Renal cortex interstitium (tissue), 15 donors: ENCODE measurements at places on chromosomes 3 and 15.

- peak; percentile 78 for DNase-seq
Observed at GRCh38 chr15:74614744-74615507, 710 bp upstream of the CLK3 start.

DNA sequence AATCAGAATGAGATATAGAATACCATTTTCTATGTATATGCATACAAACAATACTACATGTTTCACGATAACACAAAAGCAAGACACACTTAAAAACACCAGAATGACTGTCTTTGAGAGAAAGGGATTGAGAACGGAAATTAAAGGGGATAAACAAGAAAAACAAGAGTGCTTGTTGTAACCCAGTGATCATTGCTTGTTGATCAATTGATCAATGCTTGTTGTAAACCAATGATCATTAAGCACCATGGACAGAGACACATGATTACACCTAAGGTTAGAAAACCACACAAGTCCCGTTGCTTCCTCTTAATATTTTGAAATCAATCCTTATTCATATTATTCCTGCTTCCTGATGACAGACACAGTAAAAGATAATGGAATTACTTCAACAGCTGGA is 1.1 kb upstream of the OR4F15 start:
- DNase-seq = no peak

- DNase-seq = no peak
Observed at GRCh38 chr3:149369991-149370866, 7.2 kb downstream of the TM4SF1 start.

- DNase-seq = no peak
Observed at GRCh38 chr15:101070502-101071273, 151.5 kb downstream of the LRRK1 start.

GRCh38 chr3:182325213-182325950 is 467.9 kb upstream of the ATP11B start:
- no peak for DNase-seq

- DNase-seq = no peak
Observed at GRCh38 chr15:36447373-36447772, 132.1 kb upstream of the CDIN1 start.

DNA sequence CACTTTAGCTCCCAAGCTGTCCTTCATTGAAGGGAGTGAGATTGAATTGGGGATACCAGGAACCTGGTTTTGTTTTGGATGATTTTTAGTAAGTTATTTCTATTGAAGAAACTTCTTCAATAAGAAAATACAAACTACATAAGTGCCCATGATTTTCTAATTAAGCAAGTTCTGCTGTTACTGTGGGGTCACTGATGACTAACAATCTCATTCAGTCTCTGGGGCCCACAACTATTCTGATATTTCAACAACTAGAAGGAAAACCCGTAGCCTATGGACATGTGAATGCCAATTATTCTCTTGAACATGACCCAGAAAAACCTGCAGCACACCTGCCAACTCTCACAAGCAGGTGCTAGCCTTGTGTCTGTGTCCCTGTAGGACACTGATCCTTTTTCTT is 184.6 kb downstream of the DCLK3 start:
- DNase-seq = no peak

DNA sequence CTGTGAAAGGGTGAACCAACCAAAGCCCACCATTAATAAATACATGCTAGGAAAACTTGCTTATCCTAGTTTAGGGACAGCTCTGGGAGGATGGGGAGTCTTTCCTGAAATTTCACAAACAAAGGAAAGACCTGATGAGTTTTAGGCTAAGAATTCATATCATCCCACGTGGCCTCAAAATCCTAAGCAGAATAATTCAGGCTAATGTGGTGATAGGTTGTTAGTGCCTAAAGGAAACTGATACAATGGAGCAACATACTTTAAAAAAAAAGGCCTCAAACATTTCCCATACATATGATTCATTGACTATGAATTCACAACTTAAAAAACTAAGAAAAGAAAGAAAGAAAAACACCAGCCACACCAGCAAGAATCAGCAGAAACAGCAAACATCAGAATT is 126.9 kb upstream of the CNTN4 start:
- DNase-seq = no peak

DNA sequence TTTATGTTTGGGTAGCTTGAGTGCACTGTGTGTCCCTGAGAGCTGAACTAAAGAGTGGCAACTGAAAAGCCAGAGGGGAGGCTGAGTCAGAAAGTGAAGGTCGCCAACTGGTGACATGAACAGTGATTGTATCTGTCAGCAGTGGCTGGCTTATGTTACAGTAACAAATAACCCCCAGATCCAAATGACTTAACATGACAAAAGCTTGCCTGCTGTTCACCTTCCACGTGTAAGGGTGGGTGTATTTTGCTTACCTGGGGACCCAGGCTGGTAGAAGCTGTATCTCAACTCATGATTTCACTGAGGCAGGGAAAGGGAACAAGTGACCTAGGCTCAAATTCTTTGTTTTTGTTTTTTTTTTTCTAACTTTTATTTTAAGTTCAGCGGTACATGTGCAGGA is 147.3 kb downstream of the THSD4 start:
- DNase-seq = no peak

- no peak for DNase-seq
Observed at GRCh38 chr3:2908693-2909351, 201.4 kb downstream of the IL5RA start.

DNA sequence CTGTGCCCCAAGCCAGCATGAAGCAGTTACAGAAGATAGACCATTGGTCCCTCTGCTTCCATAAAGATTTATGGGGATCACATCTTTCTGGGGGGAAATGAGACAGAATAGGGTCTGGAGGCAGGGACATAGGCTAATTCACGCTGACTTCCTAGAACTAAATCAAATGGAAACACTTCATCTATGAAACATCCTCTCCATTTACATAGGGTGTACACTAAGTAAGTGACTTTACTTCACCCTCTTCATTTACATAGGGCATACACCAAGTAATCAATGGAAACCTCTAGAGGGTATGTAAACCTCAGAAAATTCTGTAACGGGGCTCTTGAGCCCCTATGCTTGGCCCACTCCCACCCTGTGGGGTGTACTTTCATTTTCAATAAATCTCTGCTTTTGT is 10.1 kb downstream of the LINS1 start:
- no peak for DNase-seq

- no peak for DNase-seq
Observed at GRCh38 chr15:96716075-96716474, 385.6 kb downstream of the NR2F2 start.

- no peak for DNase-seq
Observed at GRCh38 chr15:71379893-71380292, 264.6 kb downstream of the THSD4 start.

- no peak for DNase-seq
Observed at GRCh38 chr3:152245498-152246170, 23.1 kb upstream of the MBNL1 start.

- DNase-seq = no peak
Observed at GRCh38 chr3:113111011-113111707, 100.2 kb upstream of the BOC start.

DNA sequence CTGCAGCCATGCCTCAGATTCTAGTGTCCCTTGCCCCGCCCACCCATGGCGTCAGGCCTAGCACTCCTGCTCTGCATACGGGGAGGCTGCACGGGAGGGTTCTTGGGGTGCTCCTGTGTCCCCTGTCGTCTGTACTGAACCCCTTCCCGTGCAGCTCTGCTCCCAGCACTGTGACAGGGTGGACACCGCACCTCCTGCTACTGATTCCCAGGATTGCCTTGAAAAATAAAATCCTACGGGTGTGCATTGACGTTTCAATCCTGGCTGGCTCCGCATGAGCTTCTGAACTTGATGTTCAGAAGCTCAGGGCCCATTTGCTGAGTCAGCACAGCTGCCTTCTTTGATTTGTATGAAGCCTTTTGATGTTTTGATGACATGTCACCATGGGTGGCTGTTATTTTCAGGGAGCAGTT is 176.4 kb downstream of the APBA2 start:
- DNase-seq = no peak

- no peak for DNase-seq
Observed at GRCh38 chr15:91909574-91909973, 56.1 kb downstream of the SLCO3A1 start.

- DNase-seq = no peak
Observed at GRCh38 chr3:127689266-127689860, 16.6 kb downstream of the ABTB1 start.

DNA sequence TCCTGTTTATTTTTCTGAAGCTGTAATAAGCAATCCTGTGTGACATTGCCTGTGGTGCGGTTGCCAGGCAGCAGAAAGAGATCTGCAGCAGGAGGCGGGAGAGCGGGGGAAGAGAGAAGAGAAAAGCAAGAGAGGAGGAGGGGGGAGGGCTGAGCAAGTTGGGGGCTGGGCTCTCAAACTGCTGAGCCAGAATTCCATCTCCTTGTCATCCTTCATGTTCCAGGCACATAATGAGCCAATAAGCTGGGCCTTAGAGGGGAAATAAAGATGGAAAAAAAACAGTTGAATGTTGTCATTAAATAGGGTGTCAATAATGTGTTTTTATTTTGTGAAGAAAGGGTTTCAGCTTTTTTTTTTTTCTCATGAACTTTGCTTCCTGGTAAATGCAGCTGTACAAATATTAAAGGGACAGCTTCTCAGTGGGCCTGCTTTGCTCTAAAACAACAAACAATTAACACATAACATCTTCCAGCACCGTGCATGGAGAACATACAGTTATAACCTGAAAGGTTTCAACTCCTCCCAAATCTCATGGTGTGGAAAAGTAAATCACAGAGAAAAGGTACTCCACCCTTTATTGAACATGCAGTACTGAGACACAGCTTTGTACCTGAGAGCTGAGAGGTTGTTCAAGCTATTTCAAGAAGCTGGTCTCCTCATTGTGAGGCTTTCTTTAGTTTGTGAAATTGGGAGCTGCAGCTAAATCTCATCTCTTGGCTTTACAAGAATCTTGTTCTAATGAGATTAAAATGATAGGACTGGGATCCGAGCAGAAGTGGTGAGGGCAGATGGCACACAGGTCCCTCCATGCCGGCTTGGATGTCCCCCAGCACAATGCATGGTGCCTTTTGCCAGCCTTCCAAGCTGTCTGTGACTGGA is 451.1 kb upstream of the KCNMB2 start:
- peak; percentile 87 for DNase-seq

- no peak for DNase-seq
Observed at GRCh38 chr3:115932807-115933206, 309.5 kb downstream of the GAP43 start.

- no peak for DNase-seq
Observed at GRCh38 chr3:124532071-124532470, 198.2 kb upstream of the UMPS start.

GRCh38 chr15:101542306-101543025 is 53.0 kb upstream of the PCSK6 start:
- DNase-seq = no peak

- DNase-seq = no peak
Observed at GRCh38 chr3:9686050-9686550, 17.5 kb upstream of the CPNE9 start.

DNA sequence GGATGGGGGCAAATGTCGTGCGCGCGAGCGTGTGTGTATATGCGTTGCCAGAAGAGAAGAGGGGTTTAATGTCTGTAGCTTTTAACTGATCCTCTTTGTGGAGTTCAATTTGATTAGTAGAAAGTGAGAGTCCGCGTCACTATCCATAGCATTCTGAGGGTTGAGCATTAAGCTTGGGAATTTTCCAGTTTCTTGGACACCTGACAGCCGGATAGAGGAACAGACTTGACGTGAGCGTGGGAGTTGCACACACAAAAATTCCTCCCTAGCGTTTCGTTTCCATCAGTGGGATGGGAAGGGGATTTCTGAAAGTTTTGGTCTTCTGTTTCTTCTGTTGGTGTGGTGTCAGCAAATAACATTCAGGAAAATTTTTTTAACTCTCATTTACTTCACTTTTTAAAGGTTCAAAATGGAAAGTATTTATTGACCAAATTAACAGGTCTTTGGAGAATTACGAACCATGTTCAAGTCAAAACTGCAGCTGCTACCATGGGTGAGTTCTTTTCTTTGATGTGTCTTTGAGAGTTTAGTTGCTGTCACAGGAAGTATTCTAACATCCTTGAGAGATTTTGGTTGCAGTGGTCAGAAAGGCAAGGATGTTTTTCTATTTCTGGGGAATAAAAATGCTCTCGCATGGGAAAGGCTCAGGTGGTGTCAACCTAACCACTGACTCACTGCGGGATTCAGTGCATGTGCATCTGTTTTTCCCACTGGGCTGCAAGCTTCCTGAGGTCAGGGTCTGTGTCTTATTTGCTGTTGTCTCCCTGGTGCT is 841 bp downstream of the POGLUT1 start:
- peak; percentile 10 for DNase-seq

- DNase-seq = no peak
Observed at GRCh38 chr3:134473868-134474546, 11.8 kb downstream of the ANAPC13 start.

- no peak for DNase-seq
Observed at GRCh38 chr3:38662544-38662943, 13.1 kb upstream of the SCN5A start.

GRCh38 chr3:51874889-51875288 is 512 bp downstream of the IQCF5 start:
- DNase-seq = no peak

DNA sequence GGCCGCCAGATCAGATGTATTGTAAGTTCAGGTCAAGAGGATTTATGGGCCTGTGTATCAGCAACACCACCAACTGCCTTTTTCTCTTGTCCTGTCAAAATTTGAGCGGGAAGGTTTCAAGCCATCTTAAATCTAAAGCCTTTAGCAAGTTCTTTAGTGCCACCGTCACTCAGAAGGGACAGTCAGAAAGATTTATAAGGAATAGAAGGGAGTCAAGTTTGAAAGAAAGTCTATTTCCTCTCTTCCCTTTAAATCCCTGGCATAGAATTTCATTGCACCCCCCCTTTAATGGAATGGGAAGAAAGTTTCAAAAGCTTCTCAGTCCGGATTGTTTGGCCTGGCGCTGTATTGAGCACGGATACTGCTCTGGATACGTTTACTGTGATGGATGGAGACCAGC is 359.4 kb downstream of the FEZF2 start:
- peak; percentile 55 for DNase-seq

GRCh38 chr3:126416943-126417342 is 22.2 kb downstream of the CFAP100 start:
- DNase-seq = no peak

DNA sequence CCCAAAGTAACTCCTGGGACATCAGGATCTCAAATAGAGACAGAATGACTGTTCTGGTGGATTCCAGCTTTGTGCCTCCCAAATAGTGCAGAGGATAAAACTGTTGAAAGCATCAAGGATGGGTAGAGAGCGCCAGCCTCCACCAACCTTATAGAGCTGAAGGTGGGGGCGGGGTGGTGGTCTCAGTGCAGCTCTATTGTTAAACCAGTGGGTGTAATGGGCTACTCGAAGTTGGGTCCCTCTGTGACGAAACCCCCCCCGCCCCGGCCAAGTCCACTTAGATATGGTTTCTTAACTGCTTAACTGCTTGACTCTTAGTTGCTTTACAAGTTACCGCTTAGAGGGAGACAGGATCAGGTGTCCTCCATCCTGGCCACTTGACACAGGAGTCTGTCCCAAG is 22.7 kb downstream of the DHX30 start:
- DNase-seq = no peak

DNA sequence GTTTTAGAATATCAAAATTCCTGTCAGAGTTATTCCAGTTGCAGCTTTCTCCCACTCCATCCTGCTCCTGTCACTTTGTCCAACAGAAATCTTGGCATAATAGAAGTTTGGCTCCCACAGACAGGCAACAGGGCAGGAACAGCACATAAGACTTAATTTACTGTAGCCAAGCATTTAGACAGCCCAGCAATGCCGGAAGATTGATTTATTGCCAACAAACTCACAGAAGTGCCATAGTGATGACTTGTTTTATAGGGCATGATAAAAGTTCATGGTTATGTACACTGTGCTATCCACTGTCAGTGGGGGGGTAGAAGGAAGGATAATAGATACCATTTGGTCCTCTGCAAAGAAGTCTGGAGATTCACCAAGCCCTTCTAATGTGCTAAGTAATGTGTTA is 98.3 kb upstream of the CBLB start:
- peak; percentile 48 for DNase-seq

- DNase-seq = no peak
Observed at GRCh38 chr15:28252831-28253230, 69.1 kb downstream of the HERC2 start.
